Activated T-cell treated with anti-CD3 and anti-CD28 coated beads, Interleukin-2, amount 50 U/mL, for 1 hour (primary cell): ENCODE measurements at places on chromosomes 2 and 18.

DNA sequence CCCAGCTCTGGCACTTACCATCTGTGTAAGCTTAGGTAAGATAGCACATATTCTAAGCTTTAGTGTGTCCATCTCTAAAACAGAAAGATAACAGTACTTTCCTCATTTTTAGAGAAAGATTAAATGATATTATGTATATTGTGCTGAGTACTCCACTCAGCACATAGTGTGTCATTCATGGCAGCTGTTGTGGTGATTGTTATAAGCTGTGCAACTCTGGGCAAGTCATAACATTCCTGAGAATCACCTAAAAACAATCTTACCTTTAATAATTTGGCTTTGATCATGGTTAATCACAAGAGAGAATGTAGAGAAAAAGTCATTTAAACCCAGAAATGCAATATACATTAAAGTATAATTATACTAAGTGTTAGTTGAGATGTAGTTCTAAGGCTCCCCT, 391.5 kb downstream of the GALNT13 start:
- no peak for DNase-seq

GRCh38 chr2:227377467-227378351, 1.4 kb downstream of the TM4SF20 start:
- no peak for DNase-seq

- no peak for DNase-seq
These were observed 112.9 kb downstream of the CSRNP3 start for GRCh38 chr2:165582409-165582808.

- DNase-seq: no peak
These were observed 19.6 kb downstream of the RSAD2 start for GRCh38 chr2:6896930-6897759.

- DNase-seq: no peak
These were observed 1.8 kb downstream of the REL start for GRCh38 chr2:60882971-60883753.

GRCh38 chr2:5975401-5975800, 283.2 kb downstream of the SOX11 start:
- no peak for DNase-seq

GRCh38 chr2:39107156-39107555, 13.7 kb downstream of the SOS1 start:
- no peak for DNase-seq
